NCI-H1048 (cell line): ENCODE measurements at places on chromosomes 1 and 21.

DNA sequence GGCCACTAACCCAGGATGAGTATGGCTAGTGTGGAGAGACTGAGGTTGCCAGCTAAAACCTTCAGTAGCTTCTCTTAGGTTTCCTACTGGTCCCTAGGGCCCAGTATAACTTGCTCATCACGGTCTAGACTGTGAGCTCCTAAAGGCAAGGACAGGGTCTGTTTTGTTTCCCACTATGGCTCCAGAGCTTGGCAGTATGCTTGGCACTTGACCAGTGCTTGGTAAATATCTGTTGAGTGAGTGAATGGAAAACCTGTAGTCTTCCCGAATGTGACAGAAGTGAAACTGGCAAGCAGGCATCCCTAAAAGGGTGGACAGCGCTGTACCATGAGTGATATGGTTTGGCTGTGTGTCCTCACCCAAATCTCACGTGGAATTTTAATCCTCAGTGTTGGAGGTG, 13.1 kb upstream of the PARS2 start:
- DNase-seq, result no peak

- no peak for DNase-seq
Measured at GRCh38 chr1:217435204-217435603, 195.7 kb downstream of the GPATCH2 start.

DNA sequence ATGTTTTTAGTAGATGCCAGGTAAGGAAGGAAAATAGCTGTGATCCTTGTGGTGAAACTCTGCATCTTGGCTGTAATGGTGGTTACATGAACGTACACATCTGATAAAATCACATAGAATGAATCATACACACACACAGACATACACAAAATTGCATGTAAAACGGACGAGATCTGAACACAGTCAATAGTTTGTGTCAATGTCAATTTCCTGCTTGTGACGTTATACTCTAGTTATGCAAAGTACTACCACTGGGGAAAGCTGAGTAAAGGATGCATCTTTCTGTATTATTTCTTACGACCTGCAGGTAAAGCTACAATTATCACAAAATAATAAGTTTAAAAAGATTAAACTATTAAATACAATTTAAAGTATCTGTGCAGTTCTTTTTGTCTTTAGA, 493.7 kb upstream of the ZP4 start:
- no peak for DNase-seq

GRCh38 chr1:46599059-46599970, 4.8 kb downstream of the MKNK1 start:
- no peak for DNase-seq

- no peak for DNase-seq
Measured at GRCh38 chr1:3564921-3565831, 46.1 kb downstream of the MEGF6 start.

- DNase-seq, result no peak
Measured at GRCh38 chr1:2459757-2460156, 16.3 kb upstream of the PLCH2 start.

DNA sequence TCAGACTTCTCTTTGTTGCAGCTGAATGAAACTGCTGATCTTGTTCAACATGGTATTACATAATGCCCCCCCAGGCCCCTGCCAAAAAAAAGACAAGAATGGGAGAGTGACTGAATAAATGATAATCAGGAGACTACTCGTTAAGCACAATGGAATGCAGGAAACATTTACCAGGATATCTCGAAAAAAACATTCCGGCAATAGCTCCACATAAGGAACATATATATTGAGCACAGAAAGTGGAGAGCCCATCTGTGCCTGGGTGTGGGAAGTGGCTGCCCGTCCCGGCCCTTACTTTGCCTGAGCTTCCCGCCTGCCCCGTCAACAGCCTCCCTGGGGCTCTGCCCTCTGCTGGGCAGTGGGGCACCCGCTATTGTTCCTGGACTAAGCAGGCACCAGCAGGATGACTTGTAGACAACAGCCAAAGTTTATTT, 13.3 kb downstream of the TRIM11 start:
- DNase-seq, result no peak

- no peak for DNase-seq
Measured at GRCh38 chr1:238265866-238266265, 375.1 kb upstream of the ZP4 start.

- DNase-seq, result no peak
Measured at GRCh38 chr1:234978397-234979295, 150.0 kb downstream of the TOMM20 start.

- no peak for DNase-seq
Measured at GRCh38 chr1:2887941-2888855, 86.7 kb upstream of the TTC34 start.

DNA sequence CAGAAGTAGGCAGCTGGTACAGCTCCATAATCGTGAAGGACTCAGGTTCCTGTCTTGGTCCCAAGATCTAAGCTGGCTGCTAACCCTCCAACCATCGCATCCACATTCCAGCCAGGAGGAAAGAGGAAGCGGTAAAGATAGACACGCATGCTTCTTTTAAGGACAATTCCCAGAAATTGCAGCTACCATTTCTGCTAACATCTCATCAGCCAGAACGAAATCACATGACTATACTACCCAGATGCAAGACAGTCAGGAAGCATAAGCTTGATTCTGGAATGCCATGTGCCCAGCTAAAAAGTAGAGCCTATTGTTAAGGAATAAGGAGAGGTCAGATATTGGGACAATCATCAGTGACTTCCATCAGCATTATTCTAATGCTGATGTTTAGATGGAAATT, 110.4 kb downstream of the EPHB2 start:
- DNase-seq, result no peak

GRCh38 chr1:88595355-88596002, 88.6 kb upstream of the PKN2 start:
- no peak for DNase-seq

GRCh38 chr1:4375812-4376211, 278.6 kb upstream of the AJAP1 start:
- no peak for DNase-seq

GRCh38 chr1:216293683-216294082, 129.6 kb downstream of the USH2A start:
- DNase-seq, result no peak

DNA sequence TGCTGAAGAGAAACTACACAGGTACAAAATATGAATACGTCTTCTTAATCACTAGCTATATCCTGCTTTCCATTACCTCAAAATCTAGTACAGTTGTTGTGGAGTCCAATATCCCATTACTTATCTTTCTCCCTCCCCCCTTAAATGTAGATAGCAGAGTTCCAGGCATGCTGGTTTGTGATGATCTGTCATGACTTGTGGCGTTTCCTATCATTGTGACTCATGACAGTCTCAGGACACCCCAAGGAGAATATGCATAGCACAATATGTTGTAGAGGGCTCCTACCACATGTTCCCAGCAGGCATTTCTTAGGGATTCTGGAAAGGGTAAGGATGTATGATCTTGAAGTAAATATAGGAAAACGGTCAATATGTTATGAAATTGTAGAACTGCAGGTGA, 206.9 kb downstream of the USH2A start:
- no peak for DNase-seq

DNA sequence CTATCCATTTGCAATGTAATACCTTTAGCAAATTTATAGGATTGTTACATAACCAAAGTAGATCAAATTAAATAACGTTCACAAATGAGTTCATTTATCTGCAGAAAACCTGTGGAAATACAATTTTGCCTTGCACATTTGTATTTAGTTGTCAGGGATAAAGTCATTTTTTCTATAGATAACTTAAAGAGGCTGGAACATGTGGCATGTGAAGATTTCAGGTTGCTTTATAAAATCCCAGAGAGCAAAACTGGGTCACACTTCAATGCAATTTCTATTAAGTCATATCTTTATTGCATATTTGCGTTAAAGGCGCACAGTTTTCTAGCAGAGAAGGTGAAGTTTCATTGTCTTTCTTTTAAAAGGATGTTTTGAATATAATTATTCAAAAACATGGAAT, 342.4 kb downstream of the USP25 start:
- DNase-seq, result no peak

- DNase-seq, result no peak
Measured at GRCh38 chr1:115214098-115214497, 124.0 kb downstream of the NGF start.

- no peak for DNase-seq
Measured at GRCh38 chr1:236844499-236845271, 49.6 kb downstream of the MTR start.

DNA sequence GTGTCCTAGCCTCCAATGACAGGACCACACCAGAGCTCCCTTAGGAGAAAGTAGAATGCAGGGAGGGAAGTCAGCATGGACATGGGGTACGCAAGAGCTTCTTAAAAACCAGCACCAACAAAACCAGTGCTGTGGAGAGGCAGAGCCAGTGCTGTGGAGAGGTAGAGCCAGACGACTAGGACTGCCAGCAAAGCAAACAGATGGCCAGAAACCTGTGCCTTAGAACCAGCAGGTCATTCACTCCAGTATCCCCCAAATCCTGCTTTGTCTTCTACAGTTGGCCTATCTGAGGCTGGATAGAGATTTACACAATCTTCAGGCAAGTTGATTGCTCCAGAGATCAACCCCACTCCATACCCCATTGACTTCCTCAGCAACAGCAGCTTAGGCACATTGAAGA, 459.9 kb upstream of the CAMK1G start:
- DNase-seq, result no peak

GRCh38 chr21:42006765-42007164, 3.4 kb downstream of the ZBTB21 start:
- no peak for DNase-seq

DNA sequence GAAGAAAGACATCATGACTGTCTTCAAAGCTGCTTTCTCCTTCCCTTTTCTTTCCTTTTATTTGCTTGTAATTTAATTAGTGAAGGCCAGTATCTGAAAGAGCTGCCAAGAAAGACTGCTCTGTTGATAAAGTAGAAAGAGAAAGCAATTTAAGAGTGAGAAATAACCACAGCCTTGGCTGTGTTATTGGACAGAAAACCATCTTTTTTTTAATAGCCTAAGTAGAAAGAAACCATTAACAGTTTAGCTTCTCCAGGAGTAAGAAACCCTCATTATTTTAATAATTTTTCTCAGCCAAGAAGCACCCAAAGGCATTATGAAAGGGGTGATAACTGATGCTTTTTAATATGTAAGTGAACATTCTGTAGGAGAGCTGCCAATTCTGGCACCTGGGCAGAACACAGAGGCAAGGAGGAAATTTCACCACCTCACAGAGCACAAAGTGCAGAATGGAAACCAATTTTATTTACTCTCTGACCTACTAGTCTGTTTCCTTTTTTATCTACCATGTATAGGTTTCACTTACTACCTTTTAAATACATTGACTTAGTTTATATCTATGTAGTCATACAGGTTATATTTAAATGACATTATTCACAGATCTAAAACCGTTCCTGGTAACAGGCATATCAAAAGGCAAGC, 703.2 kb downstream of the MRPL39 start:
- DNase-seq, result no peak

GRCh38 chr1:36155408-36156328, at the start of gene MAP7D1:
TSS of gene MAP7D1 (plus strand) at chr1:36156160. CDS start at chr1:36156418, 258 bp downstream.
- no peak for DNase-seq

DNA sequence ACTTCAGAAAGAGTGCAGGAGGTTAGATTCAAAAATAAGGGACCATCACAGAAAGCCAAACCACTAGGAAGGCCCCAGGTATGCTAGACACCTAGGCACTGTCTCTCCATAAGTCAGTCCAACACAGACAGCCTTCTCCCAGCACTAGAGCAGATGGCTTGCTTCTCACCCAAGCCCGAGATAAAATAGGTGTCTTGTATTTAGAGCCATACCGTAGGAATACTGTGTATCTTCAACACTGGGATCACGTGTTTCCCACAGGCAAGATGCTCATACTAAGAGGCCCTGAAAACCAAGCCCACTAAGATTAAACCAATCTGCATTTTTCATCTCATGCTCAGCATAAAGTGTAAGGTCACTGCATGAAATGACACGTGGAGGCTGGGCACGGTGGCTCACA, 223.3 kb upstream of the KAZN start:
- DNase-seq, result no peak

GRCh38 chr1:183569141-183569540, 21.1 kb downstream of the NCF2 start:
- no peak for DNase-seq

GRCh38 chr1:53733447-53733931, 5.5 kb downstream of the GLIS1 start:
- no peak for DNase-seq

- DNase-seq, result no peak
Measured at GRCh38 chr1:40381268-40382107, 8.0 kb downstream of the SMAP2 start.

DNA sequence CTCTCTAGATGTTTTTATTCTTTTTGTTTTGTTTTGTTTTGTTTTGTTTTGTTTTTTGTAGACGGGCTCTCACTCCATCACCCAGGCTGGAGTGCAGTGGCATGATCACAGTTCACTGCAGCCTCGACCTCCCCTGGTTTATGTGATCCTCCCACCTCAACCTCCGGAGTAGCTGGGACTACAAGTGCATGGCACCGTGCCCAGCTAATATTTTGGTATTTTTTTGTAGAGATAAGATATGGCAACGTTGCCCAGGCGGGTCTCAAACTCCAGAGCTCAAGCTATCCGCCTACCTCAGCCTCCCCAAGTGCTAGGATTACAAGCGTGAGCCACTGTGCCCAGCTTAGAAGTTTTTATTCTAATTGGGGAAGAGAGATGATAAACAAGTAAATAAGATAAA, 13.3 kb upstream of the TP53BP2 start:
- DNase-seq, result no peak

GRCh38 chr1:73953186-73953585, 244.8 kb downstream of the LRRIQ3 start:
- DNase-seq, result no peak

GRCh38 chr1:95916616-95917015, 682.6 kb downstream of the RWDD3 start:
- no peak for DNase-seq

DNA sequence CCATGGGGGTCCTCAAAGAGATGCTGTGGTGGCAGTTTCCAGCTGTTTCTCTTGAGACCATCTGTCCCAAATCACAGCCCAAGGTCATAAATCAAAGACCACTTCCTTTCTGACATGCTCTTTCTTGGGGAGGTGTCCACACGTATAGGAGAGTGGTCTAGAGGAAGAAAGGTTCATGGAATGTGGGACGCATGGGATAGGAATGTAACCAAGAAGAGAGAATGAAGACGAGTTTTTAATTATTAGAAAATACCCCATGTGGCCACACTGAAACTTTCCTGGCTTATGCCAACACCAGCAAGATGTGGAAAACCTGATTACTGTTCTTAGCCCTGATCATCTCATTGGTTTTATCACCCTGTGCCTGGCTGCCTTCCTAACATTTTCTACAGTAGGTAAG, 124.2 kb upstream of the IFFO2 start:
- no peak for DNase-seq

- no peak for DNase-seq
Measured at GRCh38 chr1:87937831-87938395, 609.2 kb downstream of the LMO4 start.

DNA sequence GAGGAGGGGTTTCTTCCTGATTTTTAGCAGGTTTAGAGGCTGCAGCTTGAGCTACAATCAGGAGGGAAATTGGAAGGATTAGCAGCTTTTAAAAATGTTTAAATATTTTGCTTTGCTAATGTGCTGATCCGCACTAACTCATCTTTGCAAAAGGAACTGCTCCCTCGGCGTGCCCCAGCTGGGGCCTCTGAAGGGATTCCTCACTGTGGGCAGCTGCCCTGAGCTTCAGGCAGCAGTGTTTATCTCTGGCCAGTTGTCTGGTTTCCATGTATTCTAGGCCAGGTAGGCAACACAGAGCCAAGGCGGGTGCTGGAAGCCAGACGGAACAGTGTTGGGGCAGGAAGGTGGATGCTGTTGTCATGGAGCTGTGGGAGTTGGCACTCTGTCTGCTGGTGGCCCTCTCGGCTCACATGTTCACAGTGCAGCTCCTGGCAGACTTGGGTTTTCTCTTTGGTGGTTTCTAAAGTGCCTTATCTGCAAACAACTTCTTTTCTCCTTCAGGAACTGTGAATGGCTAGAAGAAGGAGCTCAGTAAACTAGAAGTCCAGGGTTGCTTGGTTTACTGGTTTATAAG, 18.9 kb downstream of the NECAP2 start:
- DNase-seq, result no peak
